ENCODE measurements at places on chromosomes 1 and 21. TPM values are rescaled to one million over a fixed set of nuclear protein-coding genes. Genes with fewer than 3 reads are reported as not detected.

- H3K36me3 ChIP-seq = no peaks in the 10 kb centered on the region
- no peaks in the 10 kb centered on the region for H3K4me1 ChIP-seq
- no peaks in the 10 kb centered on the region for H3K27me3 ChIP-seq
- no peak overlapping the region for H3K4me3 ChIP-seq
- no peak for DNase-seq
- H3K27ac ChIP-seq = no peak overlapping the region
Measured at GRCh38 chr1:47678464-47678980, 240.7 kb downstream of the FOXD2 start.

Gene SLC30A2
- 0.63 TPM for total RNA-seq

GRCh38 chr1:20348326-20348915 lies 57.7 kb downstream of the VWA5B1 start:
- H3K27ac ChIP-seq = no peak overlapping the region
- no peak for DNase-seq
- H3K36me3 ChIP-seq = no peaks in the 10 kb centered on the region
- H3K4me1 ChIP-seq = peaks cover 10% of the 10 kb centered on the region
- H3K4me3 ChIP-seq = no peak overlapping the region

DNA sequence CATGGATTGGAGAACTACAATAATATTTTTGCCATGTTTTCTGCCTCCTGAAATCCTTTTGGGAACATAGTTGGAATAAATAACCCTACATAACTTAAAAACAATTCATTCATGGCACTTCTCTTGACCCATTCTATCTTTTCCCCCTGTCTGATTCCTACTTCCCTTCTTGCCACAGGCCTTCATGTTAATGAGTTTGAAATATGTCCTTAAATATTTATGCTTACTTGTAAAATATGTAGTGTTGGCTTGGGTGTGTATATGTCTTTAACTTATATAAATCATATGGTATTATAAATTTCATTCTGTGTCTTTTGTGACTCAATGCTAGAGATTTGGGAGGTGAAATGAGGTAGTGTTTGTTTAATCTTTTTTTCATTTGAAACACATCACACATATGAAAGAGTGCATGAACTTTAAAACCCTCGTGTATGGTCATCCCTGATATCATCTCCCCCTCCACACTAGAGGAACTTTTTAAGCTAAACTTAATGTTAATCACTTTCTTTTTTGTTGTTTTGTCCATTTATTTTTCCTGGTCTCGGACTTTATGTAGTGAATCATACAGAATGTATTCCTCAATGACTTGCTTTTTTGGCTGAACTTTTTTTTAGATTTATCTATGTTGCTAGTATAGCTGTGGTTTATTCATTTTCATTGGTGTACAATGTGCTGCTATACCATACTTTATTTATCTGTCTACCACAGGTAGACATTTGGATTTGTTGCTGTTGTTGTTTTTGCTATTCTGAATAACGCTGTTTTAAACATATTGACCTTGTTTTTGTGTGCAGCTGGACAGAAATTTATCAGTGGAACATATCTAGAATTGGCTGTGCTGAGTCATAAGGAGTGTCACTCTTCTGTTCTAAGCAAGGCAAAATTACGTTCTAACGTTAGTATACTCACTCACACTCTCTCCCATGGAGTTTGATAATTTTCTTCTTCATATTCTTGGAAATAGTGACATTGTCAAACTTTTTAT lies 441.6 kb downstream of the PLPP3 start:
- H3K4me1 ChIP-seq = peaks cover 7% of the 10 kb centered on the region
- H3K27me3 ChIP-seq = no peaks in the 10 kb centered on the region
- DNase-seq = no peak
- no peaks in the 10 kb centered on the region for H3K36me3 ChIP-seq

DNA sequence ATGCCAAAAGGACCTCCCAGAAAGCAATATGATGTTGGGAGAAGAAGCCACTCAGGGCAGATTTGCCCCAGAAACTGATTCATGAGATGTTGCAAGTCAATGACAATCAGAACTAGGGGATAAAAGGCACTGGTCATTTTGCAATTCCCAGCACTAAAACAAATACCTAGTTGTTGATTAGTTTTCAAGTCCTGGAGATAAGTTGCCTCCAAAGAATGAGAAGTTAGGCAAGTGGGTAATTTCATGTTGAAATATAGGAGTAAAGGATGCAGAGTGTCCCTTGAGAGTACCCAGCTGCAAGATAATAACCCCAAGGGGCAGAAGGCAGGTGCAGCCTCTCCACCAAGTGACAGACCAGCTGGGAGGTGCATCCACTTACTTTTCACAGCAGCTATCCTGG lies 363.6 kb downstream of the PBX1 start:
- H3K36me3 ChIP-seq = no peaks in the 10 kb centered on the region
- H3K27ac ChIP-seq = no peak overlapping the region
- no peaks in the 10 kb centered on the region for H3K27me3 ChIP-seq
- DNase-seq = no peak
- H3K4me3 ChIP-seq = no peak overlapping the region
- no peaks in the 10 kb centered on the region for H3K4me1 ChIP-seq

DNA sequence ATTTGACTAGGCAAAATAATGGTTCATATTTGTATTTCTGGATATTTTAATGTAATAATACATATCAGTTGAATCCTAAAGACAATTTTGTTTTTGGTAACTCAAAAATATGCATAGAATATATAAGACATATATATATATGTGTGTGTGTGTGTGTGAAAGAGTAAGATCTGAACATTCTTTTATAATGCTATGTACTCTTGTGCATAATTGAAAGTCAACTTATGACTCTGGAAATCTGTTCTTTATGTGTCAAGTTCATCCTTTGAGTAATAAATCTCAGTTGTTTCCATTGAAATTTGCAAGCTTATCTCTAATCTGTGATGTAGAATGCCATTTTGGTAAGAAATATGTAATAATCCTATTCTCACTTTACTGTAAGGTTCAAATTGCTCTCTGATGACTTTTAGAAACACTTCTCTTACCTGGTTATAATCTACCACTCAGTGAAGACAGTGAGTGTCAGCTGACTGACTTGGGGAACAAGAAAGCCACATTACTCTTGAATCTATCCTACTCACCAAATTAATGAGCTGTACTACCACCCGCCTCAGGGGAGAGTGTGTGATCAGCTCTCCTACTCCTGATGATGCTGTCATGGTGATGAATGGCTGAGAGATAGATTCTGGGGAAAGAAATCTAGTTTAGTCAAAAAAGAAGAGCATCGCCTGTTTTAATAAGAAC lies 15.0 kb upstream of the NEK7 start:
- no peaks in the 10 kb centered on the region for H3K4me1 ChIP-seq
- no peak for DNase-seq
- H3K27ac ChIP-seq = no peak overlapping the region
- no peak overlapping the region for H3K4me3 ChIP-seq

DNA sequence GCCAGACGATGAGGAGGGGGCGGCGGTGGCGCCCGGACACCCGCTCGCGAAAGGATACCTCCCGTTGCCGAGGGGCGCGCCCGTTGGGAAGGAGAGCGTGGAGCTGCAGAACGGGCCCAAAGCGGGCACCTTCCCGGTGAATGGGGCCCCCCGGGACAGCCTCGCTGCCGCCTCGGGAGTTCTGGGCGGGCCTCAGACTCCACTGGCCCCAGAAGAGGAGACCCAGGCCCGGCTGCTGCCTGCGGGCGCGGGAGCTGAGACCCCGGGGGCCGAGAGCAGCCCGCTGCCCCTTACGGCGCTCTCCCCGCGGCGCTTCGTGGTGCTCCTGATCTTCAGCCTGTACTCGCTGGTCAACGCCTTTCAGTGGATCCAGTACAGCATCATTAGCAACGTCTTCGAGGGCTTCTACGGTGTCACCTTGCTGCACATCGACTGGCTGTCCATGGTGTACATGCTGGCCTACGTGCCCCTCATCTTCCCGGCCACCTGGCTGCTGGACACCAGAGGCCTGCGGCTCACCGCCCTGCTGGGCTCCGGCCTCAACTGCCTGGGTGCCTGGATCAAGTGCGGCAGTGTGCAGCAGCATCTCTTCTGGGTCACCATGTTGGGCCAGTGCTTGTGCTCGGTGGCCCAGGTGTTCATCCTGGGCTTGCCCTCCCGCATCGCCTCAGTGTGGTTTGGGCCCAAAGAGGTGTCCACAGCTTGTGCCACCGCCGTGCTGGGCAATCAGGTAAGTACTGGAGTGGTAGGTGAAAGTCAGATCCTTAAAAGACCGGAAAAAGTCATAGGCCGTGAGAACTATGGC lies 588 bp downstream of the FLVCR1 start:
- H3K4me1 ChIP-seq = no peaks in the 10 kb centered on the region
- DNase-seq = no peak
- H3K27me3 ChIP-seq = no peaks in the 10 kb centered on the region
- H3K27ac ChIP-seq = peak overlapping the region; percentile 89
- no peaks in the 10 kb centered on the region for H3K36me3 ChIP-seq

Gene OLFM3
- not detected for total RNA-seq

- no peak for DNase-seq
- H3K27me3 ChIP-seq = no peaks in the 10 kb centered on the region
- no peak overlapping the region for H3K27ac ChIP-seq
- no peaks in the 10 kb centered on the region for H3K4me1 ChIP-seq
Measured at GRCh38 chr1:177953549-177953948, 16.3 kb downstream of the SEC16B start.

GRCh38 chr1:7252411-7253117 lies 467.3 kb downstream of the CAMTA1 start:
- H3K27ac ChIP-seq = no peak overlapping the region
- H3K36me3 ChIP-seq = no peaks in the 10 kb centered on the region
- no peak for DNase-seq
- H3K4me3 ChIP-seq = no peak overlapping the region
- H3K27me3 ChIP-seq = no peaks in the 10 kb centered on the region

GRCh38 chr1:10860218-10860617 lies 63.8 kb upstream of the CASZ1 start:
- H3K27ac ChIP-seq = peak overlapping the region; percentile 60
- H3K4me3 ChIP-seq = no peak overlapping the region
- H3K36me3 ChIP-seq = no peaks in the 10 kb centered on the region
- H3K4me1 ChIP-seq = no peaks in the 10 kb centered on the region
- H3K27me3 ChIP-seq = no peaks in the 10 kb centered on the region
- no peak for DNase-seq

DNA sequence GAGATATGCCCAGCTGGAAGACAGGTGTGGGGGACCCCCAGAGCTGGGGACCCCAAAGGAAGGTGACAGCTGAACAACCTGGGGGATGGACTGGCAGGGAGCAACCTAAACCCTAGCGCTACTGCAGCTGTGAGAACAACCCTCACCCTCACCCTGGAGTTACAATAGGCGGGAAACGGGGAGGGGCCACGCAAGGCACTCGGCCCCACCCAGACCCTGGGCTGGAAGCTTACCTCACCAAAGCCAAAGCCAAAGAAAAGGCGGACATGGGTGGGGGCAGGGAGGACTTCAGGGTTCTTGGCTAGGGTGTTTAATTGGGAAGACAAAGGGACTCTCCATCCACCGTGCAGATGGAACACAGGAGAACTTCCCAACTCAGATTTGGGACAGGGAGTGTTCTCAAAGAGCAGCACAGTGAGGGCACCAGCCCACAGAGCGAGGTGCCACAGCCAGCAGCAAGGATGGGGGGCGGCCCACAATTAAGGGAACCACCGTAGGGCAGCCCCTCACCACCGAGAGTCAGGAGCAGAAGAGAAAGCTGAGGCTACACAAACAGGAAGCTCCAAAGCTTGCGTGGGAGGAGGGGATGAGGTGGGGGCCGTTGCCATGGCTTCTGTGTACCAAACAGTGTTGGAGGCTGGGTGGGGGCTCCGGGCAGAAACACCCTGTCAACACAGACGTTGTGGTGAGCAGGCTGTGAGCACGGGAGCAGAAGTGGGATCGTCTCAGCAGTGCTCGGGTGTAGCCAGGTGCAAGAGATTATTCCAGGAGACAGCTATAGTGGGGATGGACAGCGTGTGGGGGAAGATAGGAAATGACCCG lies 1.9 kb downstream of the TAGLN2 start:
- H3K4me1 ChIP-seq = peaks cover 69% of the 10 kb centered on the region
- peak; percentile 95 for DNase-seq
- peak overlapping the region; percentile 87 for H3K4me3 ChIP-seq
- H3K36me3 ChIP-seq = peaks cover 21% of the 10 kb centered on the region

Gene ESPN
- total RNA-seq = 0.47 TPM

GRCh38 chr21:41387824-41388223 lies 26.0 kb downstream of the MX2 start:
- H3K27ac ChIP-seq = no peak overlapping the region
- no peak overlapping the region for H3K4me3 ChIP-seq
- H3K4me1 ChIP-seq = no peaks in the 10 kb centered on the region
- no peaks in the 10 kb centered on the region for H3K27me3 ChIP-seq
- no peak for DNase-seq

DNA sequence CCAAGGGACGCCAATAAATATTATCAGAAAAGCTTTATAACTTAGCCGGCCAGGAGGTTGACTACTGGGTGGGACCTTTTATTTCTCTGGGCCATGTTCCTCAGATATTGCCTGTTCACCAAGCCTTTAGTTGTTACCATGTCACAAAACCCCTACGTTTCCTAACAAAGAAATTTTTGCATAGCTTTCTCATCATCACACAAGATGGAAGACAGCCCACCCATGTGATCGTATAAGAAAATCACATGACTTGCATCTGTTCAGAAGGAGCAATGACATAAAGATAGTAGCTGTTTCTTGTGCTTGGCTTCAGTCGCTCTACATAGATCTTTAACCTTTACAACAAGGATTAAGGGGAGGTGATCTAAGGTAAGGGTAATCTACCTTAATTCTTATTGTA lies 88.9 kb upstream of the NGF start:
- DNase-seq = no peak
- no peaks in the 10 kb centered on the region for H3K4me1 ChIP-seq
- H3K36me3 ChIP-seq = no peaks in the 10 kb centered on the region
- H3K4me3 ChIP-seq = no peak overlapping the region
- H3K27me3 ChIP-seq = no peaks in the 10 kb centered on the region

- H3K4me1 ChIP-seq = no peaks in the 10 kb centered on the region
- no peak overlapping the region for H3K4me3 ChIP-seq
- no peak overlapping the region for H3K27ac ChIP-seq
- no peak for DNase-seq
- no peaks in the 10 kb centered on the region for H3K27me3 ChIP-seq
- no peaks in the 10 kb centered on the region for H3K36me3 ChIP-seq
Measured at GRCh38 chr1:193569096-193569982, 382.9 kb upstream of the B3GALT2 start.

- no peaks in the 10 kb centered on the region for H3K36me3 ChIP-seq
- no peaks in the 10 kb centered on the region for H3K4me1 ChIP-seq
- no peak overlapping the region for H3K27ac ChIP-seq
- no peak for DNase-seq
- H3K27me3 ChIP-seq = no peaks in the 10 kb centered on the region
- H3K4me3 ChIP-seq = no peak overlapping the region
Measured at GRCh38 chr1:52156460-52156859, 14.6 kb downstream of the ZFYVE9 start.

Gene MCOLN2
- total RNA-seq = 0.90 TPM

GRCh38 chr1:184843732-184844495 lies 89.3 kb upstream of the EDEM3 start:
- H3K27ac ChIP-seq = no peak overlapping the region
- no peaks in the 10 kb centered on the region for H3K4me1 ChIP-seq
- no peak for DNase-seq

Data from right atrium auricular region (tissue), 2 donors.